ENCODE measurements at places on chromosomes 6 and 20. TPM values are rescaled to one million over a fixed set of nuclear protein-coding genes. Genes with fewer than 3 reads are reported as not detected.

DNA sequence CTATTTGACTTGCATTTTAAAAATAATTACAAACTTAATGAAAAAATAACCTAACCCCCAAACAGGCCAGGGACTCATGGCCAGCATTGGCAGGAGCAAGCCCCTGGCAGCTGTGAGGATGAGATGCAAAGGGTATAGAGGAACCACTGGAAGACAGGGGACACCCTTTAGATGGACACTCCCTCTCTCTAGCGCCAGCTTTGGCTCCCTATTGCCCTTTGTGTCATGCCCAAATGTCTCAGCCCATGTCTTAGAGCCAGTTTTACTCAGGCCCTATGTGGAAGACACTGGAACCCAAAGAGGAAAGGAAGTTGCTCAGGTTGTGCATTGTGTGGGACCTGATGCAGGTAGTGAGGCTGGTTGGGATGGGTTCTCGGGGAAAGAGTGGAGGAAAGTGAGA lies 34.9 kb upstream of the RSPO4 start:
- no peak for DNase-seq

Gene FOXC1
- 15.2 TPM for total RNA-seq

Gene PTCRA
- not detected for total RNA-seq

- DNase-seq: no peak
Observed at GRCh38 chr20:62025394-62025793, 40.3 kb downstream of the TAF4 start.

Gene DZANK1
- 3.7 TPM for total RNA-seq

GRCh38 chr6:149990212-149990660 lies 26.5 kb downstream of the ULBP1 start:
- DNase-seq: no peak

Gene RNF217
- total RNA-seq: 22.9 TPM

- no peak for DNase-seq
Observed at GRCh38 chr20:42754706-42755105, 435.0 kb downstream of the PTPRT start.

DNA sequence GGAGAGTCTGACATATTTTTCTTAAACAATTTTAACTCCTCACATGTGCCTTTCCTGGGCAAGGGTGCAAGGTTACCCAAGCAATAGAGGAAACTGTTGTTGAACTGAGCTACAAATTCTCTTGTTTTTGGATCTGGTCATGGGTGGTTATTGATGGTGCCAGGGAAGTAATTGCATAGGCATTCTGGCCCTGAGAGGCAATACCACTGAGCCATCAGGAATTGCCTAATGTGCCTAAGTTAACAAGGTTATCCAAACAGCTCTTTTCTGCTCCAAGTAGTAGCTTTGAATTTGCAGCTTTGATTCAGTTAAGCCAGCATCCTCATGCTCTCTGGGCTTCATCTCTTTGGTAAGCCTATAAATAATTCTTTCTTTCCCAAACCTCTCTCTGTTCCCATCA lies 266.0 kb upstream of the BTBD3 start:
- no peak for DNase-seq

- DNase-seq: no peak
Observed at GRCh38 chr6:149885888-149886287, 12.0 kb downstream of the RAET1E start.

Gene DLK2
- total RNA-seq: not detected

- DNase-seq: no peak
Observed at GRCh38 chr6:11632795-11633511, 95.4 kb downstream of the TMEM170B start.

GRCh38 chr20:11891776-11892545 lies 25.7 kb upstream of the BTBD3 start:
- DNase-seq: peak; percentile 65

- DNase-seq: no peak
Observed at GRCh38 chr6:2578767-2579166, 172.0 kb downstream of the MYLK4 start.

DNA sequence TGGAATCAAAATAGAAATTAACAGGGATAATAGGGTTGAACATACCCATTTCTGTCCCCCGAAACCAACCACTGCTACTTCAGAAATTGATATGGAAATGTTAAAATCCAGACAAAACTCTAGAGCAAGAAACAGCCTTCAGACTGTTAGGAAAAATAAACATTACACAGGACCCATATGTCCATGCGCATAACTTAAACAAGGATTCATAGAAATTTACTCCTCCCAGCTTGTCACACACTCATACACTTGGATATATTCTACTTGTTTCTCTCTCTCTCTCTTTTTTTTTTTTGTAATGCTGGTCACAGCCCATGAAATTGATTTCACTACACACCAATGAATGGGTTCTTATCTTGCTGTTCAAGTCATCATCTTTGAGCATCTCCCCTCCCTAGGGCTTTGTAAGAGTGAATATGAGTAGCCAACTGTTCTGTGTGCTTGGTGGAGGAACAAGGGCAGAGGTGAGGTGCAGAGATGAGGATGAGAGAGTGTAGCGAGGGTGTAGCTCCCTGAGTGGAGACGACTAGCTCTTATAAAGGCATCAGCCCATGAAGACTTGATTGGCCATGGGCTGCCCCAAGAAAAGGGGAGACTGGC lies 61.8 kb upstream of the MLN start:
- DNase-seq: no peak

- peak; percentile 61 for DNase-seq
Observed at GRCh38 chr6:108592371-108593337, 31.9 kb downstream of the FOXO3 start.

Gene RAD21L1
- not detected for total RNA-seq

DNA sequence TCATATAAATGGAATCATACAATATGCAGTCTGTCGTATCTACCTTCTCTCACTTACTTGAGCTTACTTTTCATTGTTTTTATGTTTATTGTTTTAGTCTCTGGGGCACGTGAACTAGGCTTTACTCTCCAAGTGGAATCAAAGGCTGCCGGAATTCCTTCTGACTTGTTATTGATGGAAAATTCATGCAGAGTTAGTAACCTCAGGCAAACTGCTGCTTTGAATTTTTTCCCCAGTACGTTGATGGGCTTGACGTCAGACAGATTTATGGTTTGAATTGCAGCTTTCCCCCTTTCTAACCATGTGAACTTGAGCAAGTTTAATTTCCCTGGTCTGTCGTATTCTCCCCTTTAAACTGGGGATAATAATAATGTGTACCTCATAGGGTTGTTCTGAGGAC lies 68.6 kb downstream of the ZDHHC14 start:
- DNase-seq: no peak
